ENCODE measurements at places on chromosomes 3 and 15.
A peak's percentile ranks its signal among the peaks of the same experiment; 100 is the strongest.

DNA sequence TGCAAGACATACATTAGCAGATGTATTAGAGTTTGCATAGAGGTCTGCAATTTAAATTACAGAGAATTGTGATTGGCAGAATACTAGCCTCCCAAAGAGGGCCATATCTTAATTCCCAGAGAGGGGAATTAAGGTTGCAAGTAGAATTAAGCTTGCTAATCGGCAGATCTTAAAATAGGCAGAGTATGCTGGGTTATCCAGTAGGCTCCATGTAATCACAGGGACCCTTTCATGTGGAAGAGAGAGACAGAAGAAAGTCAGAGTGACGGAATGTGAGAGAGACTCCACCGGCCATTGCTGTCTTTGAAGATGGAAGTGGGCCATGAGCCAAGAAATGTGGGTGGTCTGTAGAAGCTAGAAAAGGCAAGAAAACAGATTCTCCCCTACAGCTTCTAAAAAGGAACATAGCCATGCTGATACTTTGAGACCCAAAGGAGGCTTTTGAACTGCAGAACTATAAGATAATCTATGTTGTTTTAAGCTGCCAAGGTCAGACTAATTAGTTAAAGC is 38.8 kb downstream of the IMPG2 start:
- no peak for DNase-seq

GRCh38 chr3:47162697-47163168 is 1.2 kb downstream of the SETD2 start:
- DNase-seq: no peak

- DNase-seq: no peak
Observed at GRCh38 chr3:115704661-115705338, 81.5 kb downstream of the GAP43 start.

DNA sequence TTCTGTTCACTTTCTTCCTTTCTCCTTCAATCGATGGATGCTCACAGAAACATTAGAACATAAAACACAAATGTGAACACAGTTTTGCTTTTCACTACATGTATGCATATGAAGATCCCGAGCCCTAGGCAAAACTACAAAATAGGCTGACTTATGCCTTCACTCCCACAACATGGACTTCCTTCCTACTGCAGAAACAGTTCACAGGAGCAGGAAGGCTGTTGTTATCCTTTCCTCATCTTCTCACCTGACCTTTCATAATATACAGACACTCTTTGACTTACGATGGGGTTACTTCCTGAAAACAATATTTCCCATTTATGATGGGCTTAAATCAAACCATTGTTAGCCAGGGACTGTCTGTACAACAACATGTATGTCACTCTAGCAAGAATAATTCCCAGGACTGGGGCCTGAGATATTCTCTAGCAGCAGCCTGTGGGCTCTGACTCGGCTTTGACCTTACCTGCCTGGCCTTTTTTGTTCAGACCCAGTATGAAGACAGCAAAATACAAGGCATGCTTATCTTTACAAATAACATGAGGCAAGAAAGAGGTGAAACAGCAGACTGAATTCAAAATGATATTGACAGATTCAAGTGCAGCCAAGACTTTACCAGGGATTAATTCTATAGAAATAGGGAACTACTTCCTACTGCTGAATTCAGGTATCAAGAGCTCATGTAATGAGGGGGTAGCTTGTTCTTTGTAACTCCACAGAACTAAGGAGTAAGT is 51.8 kb upstream of the PLXND1 start:
- DNase-seq: no peak

DNA sequence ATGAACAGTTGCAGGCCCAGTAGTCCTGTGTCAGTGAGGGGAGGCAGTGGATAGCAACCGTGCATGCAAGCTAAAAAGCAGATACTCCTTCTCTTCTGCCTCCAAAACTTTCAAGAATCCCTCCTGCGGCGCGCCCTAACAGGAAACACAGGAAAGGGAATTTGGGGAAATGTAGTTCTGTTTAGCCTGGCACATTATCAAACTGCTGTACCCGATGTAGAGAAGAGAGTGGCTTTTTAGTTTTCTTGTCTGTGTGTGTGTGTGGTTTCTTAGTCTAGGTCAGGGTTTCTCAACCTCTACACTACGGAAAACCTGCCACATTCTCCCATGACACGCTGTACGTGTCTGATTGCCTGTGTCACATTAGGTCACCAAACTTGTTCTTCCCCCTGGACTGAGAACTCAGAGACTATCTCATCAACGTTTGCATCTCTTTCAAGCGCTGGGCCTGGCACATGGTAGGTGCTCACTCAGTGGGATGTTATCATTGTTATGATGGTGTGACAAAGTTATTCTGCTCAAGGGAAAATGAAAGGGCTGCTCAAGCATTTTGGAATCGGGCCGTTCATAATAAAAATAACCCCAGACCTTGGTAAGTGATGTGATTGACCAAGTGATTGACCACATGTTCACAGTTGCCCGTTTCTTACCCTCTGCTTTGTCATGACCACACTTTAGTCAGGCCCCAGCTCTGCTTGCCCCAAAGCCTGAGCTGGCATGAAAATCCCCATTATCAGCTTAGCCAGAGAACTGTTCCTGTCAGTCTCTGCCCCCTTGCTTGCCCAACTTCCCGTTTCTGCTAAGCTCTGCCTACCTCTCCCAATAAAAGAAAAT is 33.2 kb downstream of the TM4SF4 start:
- DNase-seq: no peak

- DNase-seq: peak; percentile 38
Observed at GRCh38 chr3:108153451-108153981, 62.7 kb upstream of the CD47 start.

DNA sequence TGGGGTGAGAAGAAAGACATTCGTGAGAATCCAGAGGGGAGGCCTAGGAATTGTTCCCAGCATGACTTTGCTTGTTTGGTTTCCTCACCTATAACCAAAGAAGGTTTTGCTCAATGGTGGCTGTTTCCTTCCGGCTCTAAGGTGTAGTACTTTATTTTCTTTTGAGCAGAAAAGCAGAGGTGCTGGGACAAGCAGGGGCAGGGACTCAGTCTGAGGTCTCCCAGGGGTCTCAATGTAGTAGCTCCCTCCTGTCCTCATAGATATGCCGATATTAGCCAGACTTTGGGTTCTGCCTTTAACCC is 41.6 kb downstream of the ZBTB38 start:
- no peak for DNase-seq

GRCh38 chr3:158753854-158754253 is 21.6 kb upstream of the RARRES1 start:
- DNase-seq: no peak

- DNase-seq: no peak
Observed at GRCh38 chr15:85837011-85837433, 42.3 kb upstream of the KLHL25 start.

DNA sequence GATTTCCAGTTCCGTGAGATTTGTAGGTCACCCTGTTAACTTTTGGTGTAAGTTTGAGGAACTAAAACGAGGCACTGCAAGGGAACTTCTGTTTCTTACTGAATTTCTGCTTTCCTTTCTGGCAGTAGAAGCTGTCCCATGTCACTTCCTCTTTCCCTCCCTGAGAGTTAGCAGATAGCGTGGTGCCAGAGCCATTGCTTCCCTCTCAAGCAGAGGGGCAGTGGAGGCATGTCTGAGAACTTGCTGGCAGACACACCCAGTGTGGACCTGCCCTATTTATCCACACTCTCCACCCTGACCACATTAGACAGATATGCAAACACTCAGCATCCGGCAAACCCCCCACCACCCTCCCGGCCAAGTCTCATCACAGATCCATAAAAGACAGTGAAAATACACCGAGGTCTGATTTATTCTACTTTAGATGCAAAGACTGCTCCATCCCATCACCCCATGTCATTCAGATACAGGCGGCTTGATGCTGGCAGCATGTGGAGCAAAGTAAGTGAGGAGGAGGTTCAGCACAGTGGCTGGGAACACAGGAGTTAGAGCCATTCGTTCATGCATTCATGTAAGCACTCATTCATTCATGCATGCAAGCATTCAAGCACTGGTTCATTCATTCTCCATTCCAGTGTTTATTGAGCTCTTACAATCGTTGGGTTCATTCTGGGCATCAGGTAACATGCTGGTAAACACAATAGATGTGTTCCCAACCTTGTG is 324.7 kb downstream of the SHQ1 start:
- DNase-seq: no peak

DNA sequence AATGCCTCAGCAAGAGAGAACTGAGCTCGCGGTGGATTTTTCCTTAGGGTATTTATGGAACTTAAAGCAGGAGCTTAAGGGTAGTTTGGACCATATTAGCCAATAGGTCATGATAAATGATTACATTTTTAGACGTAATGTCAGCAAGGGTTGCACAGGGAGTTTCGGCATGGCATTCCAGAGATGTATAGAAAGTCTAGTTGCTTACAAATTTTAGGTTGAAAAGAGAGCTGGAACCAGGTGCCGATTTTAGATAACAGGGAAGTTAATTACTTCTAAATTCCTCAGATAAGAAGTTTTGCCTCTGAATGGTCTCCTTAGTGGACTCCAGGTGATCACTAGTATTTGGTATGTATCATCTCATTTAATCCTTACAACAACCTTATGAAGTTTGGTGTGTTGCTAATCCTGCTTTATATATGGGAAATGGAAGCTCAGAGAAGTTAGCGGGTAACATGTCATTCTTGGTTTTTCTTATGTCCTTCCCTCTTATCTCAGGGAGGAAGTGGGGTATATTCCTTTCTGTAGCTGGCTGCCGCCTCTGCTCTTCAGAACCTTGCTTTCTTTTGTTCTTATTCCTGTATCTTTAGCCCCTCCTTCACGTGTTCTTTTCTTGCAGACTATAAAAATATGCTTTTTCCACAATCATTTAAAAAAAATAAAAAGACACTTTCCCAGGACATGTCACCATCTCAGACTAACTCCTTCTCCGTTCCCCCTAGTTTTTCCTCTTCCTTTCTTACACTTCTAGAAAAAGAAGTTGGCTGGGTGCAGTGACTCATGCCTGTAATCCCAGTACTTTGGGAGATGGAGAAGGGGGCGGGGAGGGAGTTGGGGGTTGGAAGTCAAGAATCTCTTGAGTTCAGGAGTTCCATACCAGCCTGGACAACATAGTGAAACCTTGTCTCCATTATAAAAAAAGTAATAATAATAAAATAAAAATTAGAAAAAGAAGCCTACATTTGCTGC is 25.7 kb downstream of the IQGAP1 start:
- DNase-seq: no peak

DNA sequence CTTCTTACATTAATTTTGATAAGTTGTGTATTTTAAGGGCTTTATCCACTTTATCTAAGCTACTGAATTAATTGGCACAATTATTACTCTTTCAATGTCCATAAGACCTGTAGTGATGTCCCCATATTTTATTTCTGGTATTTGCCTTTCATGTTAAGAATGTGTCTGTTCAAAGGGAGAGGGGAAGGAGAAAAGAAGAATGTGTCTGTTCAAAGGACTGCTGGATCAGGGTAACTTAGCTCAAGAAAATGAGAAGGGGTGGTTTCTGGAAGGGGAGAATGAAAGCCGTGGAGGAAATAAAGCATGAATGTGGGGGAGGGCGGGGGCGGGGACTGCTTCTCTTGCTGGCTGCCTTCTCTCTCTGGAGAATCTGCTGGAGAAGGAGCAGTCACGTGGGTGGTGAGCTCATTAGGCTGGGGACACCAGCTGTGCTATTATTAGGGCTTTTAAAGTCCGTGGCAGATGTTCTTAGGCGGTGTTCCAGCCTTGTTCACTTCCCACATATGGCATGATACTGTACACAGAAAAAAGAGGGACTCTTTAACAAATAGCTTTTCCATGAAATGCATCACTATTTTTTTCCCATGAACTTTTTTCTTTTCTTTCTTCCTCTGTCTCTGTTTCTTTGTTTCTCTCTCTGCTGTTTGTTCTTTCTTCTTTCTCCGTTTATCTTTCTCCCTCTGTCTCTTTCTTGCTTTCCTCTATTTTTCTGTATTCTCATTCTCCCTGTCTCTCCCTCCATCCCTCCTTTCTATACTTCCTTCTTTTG is 63.7 kb upstream of the ULK4 start:
- no peak for DNase-seq

DNA sequence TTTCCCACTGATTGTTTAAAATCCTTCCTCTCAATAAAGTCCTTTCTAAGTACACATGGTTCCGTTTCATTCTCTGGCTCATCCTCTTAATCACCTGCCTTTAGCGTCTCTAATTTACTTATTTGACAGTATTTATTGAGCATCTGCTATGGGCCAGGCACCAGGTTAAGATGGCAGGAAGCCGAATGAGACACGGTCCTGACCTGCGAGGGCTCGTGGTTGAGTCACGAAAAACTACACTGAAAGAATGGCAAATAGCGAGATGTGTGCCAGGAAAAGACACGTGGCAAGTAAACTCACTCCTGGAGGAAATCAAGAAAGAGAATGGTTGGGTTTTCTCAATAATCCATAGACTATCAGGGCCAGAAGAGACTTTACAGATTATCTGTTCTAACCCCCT is 60.9 kb downstream of the HES1 start:
- DNase-seq: no peak

- DNase-seq: no peak
Observed at GRCh38 chr3:88090681-88091080, 31.6 kb downstream of the ZNF654 start.

DNA sequence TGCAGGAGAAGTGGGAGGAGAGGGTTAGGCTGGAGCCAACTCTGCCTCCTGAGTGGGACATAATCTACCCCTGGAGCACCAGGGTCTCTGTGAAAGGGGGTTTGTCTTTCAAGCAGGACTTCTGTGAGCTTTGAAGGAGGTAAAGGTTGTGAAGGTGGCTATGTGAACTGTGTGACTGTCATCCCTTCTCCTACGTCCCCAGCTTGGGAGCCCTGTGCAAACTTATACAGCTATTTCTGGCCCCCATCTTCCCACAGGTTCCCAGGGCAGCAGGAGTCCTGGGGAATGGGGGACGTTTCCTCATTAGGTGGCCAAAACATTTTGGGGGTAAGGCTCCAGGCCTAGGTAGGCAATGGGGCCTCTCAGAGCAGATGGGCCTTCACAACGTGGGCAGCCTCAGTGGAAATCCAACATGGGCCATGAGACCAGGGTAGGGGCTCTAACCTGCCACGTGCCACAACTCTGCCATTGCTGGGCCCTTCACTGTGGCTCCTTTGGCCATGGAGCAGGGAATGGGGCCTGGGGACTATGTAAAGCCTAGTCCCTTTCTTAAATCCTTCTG is 3.5 kb downstream of the VIPR1 start:
- no peak for DNase-seq

DNA sequence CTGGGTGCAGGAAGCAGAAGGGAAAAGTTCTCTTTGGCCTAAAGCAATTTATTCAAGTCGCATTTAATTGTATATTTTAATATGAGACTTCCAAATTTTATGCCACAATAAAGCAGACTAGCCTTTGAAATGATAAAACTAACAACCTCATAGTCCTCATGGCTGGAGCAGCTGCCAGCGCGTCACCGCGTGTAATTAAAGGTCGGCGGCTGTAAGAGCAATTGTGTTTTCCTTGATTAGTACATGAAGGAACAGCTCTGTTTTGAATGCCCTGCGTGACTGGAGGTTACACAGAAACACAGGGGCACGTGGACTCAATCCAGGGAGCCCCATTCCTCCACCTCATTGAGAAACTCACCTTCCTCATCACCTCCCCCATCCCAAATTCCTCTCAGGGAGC is 10.1 kb upstream of the LRRC15 start:
- DNase-seq: no peak
